ENCODE measurements at places on chromosomes 4 and X.
A peak's percentile ranks its signal among the peaks of the same experiment; 100 is the strongest.

- no peak for DNase-seq
Measured at GRCh38 chr4:48030470-48030869, 13.9 kb downstream of the NIPAL1 start.

DNA sequence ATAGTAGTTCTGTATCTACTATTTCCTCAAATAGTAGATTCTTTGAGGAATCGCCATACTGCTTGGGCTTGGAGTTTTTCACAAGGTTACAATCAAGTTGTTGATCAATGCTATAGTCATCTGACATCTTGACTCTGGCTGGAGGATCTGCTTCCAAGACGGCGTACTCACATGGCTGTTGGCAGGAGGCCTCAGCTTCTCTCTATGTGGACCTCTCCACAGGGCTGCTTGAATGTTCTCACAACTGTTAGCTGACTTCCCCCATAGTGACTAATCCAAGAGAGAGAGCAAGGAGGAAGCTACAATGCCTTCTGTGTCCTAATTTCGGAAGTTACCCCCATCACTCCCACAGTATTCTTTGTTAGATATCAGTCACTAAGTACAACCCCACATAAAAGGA is 10.3 kb downstream of the EGFL6 start:
- no peak for DNase-seq

GRCh38 chrX:21176921-21177571 is 197.2 kb upstream of the CNKSR2 start:
- DNase-seq, result no peak

DNA sequence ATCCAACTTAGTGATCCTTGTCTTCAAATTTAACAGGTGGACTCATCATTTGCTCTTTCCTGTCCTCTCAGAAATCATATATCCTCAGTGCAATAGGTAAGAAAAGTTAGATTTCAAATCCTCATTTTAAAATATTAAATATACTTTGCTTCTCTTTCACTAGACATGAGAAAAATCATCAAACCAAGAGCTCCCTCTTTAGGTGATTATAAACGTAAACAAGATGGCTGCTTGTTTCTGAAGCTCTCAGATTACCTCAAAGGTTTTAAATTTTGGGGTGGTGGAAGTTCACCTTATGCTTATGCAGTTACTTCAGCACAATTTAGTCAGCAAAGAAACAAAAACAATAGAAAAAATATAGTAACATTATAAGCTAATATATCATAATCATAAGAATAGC is 27.3 kb downstream of the CSN3 start:
- peak; percentile 40 for DNase-seq

- DNase-seq, result no peak
Measured at GRCh38 chr4:107792711-107793110, 32.0 kb upstream of the SGMS2 start.
